ENCODE measurements at places on chromosomes 16 and 17.
A peak's percentile ranks its signal among the peaks of the same experiment; 100 is the strongest.

- DNase-seq = peak; percentile 77
Observed at GRCh38 chr17:8949061-8949661, 16.3 kb downstream of the PIK3R5 start.

- peak; percentile 36 for DNase-seq
Observed at GRCh38 chr17:66420961-66421371, 118.6 kb downstream of the PRKCA start.

DNA sequence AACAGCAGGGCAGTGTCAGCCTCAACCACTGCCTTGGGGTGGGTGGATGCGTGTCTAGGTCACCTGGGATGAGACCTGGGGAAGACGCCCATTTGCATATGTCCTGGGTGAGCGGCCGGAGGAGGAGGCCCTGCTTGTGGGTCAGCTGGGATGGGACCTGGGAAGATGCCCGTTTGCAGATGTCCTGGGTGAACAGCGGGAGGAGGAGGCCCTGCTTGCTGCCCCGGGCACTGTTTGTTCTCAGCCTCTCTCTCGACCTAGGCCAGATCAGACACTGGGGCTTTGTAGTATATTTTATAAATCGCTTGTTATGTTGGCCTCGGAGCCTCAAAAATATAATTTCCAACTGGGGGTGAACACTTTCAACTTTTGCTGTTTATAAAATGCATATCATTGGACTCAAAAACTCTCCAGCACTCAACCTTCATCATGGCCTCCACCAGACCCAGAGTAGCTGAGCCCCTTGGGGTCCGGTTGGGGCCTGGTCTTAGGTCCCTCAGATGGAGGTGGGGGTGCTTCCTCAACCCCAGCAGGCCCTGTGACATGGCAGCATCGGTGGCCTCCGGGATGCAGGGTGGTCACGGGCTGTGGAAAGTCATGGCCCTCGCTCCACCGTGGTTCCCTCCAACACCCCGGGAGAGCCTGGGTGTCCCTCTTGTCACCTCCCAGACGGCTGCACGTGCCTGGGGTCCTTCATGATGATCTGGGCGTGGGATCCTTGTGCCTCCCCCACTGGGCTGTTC, 17.3 kb downstream of the DBNDD1 start:
- no peak for DNase-seq

DNA sequence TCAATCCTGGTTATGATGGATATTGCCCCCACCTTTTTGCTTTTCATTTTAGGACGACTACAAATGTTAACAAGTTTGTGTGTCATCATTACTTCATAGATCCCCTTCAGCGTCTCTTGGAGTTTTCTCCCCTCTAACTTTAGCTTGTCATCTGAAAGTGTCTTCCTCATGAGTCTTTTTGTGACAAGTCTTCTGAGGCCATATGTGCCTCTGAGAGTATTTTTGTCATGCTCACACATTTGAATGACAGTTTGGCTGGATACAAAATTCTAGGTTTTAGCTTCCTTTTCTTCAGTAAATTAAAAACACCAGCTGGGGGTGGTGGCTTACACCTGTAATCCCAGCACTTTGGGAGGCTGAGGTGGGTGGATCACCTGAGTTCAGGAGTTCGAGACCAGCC, 203.8 kb upstream of the CHMP6 start:
- no peak for DNase-seq

DNA sequence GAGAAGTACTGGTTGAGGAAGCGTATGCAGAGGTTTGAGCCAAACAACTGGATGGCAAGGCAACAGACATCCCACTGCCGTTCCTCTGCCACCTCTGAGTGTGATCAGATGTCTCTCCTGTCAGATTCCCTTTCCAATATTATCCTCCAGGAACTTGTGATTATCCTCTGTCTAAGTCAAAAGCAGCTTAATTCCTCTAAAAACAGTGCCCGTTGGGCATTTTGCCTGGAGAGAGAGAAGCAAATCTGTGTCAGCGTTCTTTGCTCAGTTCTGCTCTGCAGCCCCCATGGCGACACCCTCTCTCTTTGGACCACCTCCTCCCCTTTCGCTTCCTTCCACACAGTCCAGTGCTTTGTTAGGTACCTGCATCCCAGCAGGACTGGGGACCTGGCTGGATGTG, 56.1 kb upstream of the TBX2 start:
- no peak for DNase-seq

DNA sequence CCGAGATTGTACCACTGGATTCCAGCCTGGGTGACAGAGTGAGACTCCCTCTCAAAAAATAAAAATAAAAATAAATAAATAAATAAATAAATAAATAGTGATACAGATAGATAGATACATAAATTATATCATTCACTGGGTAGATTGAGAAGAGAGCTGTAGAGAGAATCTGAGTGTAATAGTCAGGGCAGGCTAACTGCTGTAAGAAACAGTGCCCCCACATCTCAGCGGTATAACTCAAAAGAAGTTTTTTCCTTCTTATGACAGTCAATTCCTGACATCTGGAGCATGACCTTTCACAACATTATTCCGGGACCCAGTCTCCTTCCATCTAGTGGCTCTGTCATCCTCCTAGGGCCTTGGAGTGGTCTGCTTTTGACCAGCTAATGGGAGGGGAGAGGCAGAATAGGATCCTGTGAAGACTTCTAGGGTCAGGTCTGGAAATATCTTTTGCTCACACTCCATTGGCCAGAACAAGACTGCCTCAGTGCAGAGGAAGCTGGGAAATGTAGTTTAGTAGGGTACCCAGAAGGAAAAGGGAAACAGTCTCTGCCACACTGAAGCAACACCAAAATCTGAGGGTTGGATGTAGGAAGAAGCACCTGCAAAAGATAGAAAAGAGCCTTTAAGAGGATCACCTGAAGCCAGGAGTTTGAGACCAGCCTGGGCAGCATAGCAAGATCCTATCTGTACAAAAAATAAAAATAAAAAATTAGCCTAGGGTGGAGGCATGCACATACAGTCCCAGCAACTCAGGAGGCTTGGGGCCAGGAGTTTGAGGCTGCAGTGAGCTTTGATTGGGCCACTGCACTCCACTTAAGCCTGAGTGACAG, 3.0 kb upstream of the QPRT start:
- peak; percentile 57 for DNase-seq

DNA sequence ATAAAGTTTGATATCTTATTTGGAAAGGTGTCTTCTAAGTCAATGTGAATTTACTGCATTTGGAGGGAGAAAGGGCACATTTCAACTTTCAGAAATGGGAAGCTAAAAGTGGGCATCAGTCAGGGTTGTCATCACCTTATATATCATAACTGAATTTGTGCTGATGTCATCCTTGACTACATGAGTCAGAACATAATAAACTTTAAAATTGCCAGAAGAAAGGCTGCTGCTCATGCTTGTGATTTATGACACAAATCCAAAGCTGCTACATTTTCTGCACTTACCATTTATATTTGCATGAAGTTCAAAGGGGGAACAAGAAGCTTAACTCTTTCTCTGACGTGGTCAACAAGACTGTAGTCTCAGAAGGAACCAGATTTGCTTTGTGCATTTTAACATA, 196.6 kb downstream of the UTP18 start:
- DNase-seq = no peak

DNA sequence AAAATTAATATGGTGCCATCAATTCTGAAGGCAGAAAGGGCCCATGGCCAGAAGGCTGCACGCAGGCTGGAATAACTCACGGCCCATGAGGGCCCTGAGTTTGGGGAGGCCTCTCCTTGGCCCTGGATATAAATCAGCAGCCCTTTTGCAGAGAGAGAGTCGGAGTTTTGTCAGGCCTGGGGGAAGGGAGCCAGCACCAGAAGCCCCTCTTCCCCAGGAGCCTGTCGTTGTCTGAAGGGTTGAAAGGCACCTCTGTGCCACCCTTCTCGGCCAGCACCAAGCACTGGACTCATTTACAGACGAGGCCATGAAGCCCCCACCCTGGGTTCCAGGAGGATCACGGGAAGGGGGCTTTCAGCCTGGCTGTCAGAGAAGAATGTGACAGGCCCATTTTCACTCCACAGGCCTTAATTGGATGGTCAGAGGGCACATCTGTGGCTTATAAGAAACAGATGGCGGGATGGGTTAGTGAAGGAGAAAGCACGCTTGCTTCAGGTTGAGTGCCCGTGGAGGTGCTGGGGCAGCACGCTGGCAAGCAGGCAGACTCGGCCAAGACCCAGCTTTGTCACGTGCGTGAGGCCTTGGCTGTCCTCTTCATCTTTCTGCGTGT, 140.6 kb downstream of the CLEC16A start:
- DNase-seq = no peak

DNA sequence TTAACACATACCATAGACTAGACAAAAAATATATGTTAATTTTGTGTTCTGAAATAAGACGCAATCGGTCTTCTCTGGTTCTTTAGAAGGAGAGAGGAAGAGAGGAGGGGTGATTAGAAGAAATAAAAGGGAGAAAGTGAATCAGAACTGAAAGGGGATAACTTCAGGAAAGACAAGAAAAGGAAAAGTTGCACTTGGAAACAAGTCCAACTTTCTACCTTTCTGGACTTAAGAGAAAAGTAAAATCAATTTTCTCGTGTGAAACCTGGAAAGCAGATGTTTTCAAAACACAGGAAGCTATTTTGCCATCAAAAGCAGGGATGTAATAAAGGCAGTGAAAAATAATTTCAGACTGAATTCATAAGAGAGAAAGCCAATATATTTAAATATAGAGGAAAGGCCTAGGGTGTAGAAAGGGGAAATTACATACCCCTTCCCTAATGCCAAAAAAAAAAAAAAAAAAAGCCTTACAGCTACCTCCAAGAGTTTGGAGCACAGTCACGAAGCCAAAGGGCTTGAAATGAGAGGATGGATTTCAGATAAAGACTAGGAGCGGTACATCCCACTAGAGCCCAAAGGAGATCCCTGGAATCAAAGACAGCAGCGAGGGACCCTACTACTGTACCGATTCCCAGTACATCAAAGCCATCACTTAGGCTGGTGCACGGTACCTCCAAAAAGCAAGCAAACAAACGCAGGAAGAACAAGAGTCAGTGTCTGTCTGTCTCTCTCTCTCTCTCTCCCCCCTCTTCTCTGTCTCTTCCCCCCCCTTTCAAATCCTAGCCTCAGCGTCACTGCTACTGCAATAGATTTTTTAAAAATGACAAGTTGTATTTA, 12.1 kb upstream of the ZFHX3 start:
- DNase-seq = no peak

DNA sequence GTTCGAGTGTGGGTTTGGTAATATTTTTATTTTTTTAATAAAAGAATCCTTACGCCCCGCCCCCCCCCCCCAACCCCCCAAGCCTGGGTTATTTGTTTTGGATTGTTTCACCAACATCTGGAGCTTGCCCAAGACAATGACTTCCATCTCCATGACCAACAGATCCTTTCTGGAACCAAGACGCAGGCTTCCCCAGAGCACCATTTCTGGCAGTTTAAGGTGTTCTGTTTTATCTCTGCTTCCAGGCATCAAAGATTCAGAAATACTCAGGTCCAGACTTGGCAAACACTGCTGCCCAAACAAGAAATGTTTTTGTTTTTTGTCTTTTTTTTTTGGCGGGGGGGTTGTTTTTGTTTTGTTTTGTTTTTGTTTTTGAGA, 56.1 kb downstream of the PLXDC1 start:
- DNase-seq = no peak

DNA sequence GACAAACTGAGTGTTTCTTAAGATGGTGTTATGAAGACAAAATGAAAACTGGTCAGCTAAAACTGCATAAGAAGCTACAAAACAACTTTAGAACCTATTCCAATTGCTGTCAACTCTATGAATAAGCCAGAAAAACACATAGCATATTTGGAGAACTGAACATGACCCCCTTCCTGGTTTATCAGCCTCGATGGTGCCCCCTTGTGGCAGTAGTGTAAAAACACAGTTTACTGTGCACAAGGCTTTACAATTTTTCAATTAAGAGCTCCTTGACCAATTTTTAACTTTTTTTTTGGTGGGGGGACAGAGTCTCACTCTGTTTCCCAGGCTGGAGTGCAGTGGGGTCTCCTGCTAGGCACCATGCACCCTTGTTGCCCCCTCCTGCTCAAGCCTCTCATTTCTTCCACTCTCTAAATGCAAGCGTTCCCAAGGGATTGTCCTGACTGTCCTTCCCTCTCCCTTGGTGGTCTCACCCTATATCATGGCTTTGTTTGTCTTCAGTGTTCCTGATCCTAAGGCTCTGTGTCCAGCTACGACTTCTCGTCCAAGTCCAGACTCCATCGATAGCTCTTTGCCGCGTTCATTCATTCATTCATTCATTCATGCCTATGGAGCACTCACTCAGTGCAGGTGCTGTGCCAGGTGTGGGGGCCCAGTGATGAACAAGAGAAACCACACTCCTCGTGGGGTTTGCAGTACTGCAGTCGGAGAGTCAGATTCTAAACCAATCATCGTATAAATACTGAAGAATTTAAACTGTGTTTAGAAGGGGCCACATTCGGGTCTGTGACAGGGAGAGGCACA, 7.5 kb downstream of the EIF1 start:
- peak; percentile 85 for DNase-seq

GRCh38 chr16:30934827-30935557, 11.6 kb downstream of the FBXL19 start:
- DNase-seq = peak; percentile 43

GRCh38 chr16:81678326-81679095, 100.6 kb upstream of the PLCG2 start:
- no peak for DNase-seq

GRCh38 chr17:2198927-2199326, 104.7 kb downstream of the SMG6 start:
- no peak for DNase-seq

DNA sequence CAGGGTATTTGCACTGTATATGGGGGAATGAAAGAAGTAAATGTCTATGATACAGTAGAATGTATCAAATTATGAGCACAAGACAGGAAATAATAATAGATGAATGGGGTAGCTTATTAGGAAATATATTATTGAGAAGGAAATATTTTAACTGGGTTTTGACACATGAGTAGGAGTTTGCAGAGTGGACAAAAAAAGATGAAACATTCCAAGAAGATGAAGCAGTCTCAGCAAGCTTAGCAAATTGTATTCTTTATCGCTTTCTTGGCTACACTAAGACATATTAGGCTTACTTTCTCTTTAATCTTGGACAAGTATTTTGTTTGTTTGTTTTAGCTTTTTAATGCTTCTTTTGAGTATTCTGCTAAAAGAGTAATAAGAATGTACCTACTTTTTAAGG, 1.3 kb upstream of the KRTAP4-9 start:
- DNase-seq = no peak

DNA sequence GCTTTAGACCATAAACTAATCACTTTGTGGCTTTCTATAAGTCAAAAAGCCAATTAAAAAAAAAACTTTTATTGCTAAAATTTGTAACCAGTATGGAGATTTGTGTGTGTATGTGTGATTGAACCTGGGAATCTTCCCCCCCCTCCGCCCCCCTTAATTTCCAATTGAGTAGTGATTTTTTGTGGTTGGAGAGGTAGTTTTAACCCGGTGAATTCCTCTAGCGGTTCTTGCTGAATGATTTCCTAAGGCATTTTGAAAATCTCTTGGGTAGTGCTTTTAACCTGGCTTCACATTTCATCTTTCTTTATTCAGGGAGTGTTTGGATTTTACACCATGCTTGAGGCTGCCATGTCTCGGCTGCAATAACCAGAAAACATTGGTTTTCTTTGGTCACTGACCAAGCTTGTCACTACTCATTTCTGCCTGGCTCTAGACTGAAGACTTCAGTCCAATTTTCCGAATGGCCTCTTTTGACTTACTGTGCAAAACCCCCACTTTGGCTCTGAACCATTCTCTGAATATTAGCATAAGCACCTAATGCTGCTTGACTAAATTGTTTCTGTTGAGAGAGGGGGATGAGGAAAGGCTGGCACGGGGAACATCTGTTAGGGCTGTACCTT, 35.6 kb downstream of the PRKCA start:
- no peak for DNase-seq
